ENCODE measurements at places on chromosomes 12 and 14.

DNA sequence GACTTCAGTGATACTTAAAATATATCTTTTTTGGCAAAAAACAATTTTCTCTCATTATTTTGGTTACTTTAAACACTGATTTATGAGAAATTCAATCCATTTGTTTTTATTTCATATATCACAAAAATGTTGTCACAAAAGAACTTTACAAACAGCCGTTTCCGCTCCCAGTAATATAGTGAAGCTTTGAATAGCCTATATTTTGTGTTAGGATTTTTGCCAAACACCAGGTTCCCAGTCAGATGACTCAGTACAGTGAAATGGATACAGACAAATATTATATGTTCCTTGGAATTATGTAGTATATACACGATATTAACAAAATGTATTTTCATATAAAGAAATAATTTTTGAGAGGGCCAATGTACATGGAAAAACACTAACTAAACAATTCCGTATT, 411.1 kb downstream of the CCER1 start:
- DNase-seq: peak; percentile 23

DNA sequence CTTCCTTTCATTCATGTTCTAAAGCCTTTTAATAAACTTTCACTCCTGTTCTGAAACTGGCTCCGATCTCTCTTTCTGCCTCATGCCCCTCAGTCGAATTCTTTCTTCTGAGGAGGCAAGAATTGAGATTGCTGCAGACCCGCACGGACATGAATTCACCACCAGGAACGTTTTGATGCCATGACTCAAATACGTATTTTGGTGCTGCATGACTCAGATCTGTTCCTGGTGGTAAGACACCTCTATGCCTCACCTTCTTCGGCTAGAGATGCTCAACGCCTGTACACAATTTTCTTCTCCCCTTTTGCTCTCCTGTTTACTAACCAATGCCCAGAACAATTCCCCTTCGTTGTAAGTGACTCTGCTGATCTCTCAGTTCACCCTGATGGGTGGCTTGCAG, 52.0 kb upstream of the RIMBP2 start:
- DNase-seq: no peak

GRCh38 chr12:76984566-76984965, 80.8 kb downstream of the E2F7 start:
- DNase-seq: no peak

GRCh38 chr12:129119537-129119936, 266.3 kb downstream of the GLT1D1 start:
- no peak for DNase-seq

DNA sequence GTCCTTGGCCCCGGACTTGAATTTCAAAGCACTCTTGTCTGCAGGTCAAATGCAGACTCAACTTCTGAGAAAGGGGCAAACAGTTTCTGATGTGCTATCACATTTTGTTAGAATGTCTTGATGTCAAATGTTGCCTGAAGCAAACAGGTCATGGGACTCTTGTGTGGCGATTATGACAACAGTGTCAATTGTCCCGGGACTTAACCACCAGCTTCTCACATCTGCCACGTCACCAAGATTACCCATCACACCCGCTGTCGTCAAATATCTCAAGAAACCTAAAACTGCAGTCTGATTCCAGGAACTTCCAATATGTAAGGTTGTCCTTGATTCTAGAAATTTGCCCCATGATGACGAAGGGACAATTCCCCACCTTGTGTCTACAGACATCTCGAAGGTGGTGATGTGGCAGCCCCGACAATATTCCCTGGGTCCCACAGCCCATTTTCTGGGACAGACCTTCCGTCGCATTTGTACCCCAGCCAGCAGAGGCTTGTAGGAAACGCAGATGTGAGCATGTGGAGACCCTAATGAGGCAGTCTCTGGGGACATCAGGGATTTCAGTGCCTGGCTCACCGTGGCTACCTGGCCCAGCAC, 21.3 kb downstream of the LRTM2 start:
- no peak for DNase-seq

- DNase-seq: no peak
Observed at GRCh38 chr12:56724701-56724971, 463 bp downstream of the NACA start.

DNA sequence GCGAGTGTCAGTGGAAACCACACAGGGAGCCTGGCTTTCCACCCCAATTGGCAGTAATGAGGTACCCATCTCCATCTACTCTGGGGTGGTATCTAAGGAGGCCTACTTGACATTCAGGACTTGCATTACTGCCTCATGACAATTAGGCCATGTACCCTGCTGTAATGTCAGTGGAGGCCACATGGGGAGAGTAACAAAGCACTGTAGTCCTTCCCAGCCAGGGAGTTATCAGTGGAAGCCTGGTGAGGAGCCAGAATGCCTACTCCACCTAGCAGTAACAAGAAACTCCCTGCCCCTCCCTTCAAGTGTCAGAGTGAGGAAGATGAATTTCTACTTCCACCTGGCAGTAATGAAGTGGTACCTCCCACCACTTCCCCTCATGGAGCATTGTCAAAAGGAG, 12.5 kb downstream of the TIMM9 start:
- no peak for DNase-seq

- DNase-seq: no peak
Observed at GRCh38 chr14:51276605-51277004, 36.6 kb downstream of the TMX1 start.

DNA sequence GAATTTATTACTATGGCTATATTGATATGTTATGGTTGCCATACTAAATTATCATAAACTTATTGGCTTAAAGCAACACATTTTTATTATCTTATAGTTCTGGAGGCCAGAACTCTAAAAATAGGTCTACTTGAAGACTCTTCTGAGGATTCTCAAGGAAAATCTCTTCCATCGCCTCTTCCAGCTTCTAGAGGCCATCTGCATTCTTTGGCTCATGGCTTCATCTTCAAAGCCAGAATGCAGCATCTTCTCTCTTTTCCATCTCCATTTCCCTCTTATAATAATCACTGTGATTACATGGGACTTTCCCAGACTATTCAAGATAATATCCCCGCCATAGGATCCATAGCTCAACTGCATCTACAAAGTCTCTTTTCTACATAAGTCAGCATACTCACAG, 385.4 kb downstream of the RMST start:
- DNase-seq: no peak

Measured in fibroblast of skin of abdomen (primary cell).